ENCODE measurements at places on chromosomes 13 and 19. TPM values are rescaled to one million over a fixed set of nuclear protein-coding genes. Genes with fewer than 3 reads are reported as not detected.

Gene GRIK5
- 1.7 TPM for total RNA-seq

Gene GNA15
- total RNA-seq: 1.5 TPM

Gene KLK12
- total RNA-seq: not detected

Gene TPTE2
- total RNA-seq: not detected

Gene CHERP
- total RNA-seq: 65.8 TPM

Gene CYP2B6
- 0.74 TPM for total RNA-seq

Gene DACH1
- total RNA-seq: not detected

Gene CRX
- total RNA-seq: not detected

Gene DCT
- 0.12 TPM for total RNA-seq

Gene ZNF442
- not detected for total RNA-seq

Gene PSG7
- total RNA-seq: not detected

Gene ALG5
- 32.2 TPM for total RNA-seq

Gene ATXN8OS
- total RNA-seq: not detected

Gene CASP14
- not detected for total RNA-seq

Gene SHC2
- total RNA-seq: 2.5 TPM

Gene FOSB
- total RNA-seq: 12.6 TPM

Gene ATP8B3
- 17.0 TPM for total RNA-seq

Gene OR7C1
- not detected for total RNA-seq

Gene ANKLE1
- 14.8 TPM for total RNA-seq

Gene KLHL1
- not detected for total RNA-seq

Gene EID2
- total RNA-seq: 11.7 TPM

Gene C13orf46
- total RNA-seq: 0.93 TPM

Gene TNFRSF19
- total RNA-seq: 1.1 TPM

Gene CACNG7
- not detected for total RNA-seq
